Stimulated activated CD8-positive, alpha-beta memory T cell treated with anti-CD3 and anti-CD28 coated beads, Interleukin-4, amount 100 ng/mL, for 48 hours (primary cell): ENCODE measurements at places on chromosomes 6 and 20.

- no peak for DNase-seq
Observed at GRCh38 chr20:4406627-4407026, 315.1 kb upstream of the PRND start.

GRCh38 chr6:39327507-39327906 is 5.0 kb upstream of the KCNK16 start:
- no peak for DNase-seq

DNA sequence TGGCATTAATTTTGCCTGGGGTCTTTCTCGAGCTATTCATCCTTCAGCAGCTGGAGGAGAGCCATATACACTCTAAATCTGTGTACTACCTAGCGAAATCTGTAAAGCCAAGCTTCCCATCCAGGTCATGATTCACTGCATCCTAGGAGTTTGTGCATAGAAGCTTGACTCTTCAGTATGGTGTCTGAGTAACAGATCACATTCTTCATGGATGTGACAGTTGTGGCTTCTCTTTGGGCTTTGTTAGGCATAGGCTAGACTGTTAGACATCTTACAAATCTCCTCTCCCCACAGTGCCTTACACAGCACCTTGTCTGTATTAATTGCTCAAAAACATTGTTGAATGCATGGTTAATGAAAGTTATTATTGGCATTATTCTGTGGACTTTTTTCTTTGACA is 177.0 kb downstream of the EYA4 start:
- no peak for DNase-seq

DNA sequence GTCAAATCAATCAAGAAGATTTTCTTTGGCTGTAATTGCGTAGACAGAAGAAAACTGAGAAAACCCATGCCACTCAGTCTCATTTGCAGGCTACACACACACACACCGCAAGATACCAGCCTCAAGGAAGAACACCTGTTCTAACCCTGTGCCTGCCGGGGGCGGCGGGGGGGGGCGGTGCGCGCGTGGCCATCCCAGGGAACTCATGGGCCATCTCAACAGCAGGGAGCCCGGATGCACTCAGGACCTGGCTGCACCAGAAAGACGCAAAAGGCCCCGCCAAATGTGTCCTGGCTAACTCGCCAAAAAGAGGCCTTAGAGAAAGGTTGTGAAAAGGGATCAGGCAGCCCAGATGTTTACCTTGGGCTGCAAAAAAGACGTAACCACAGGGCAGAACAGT is 2.1 kb downstream of the B3GAT2 start:
- no peak for DNase-seq

DNA sequence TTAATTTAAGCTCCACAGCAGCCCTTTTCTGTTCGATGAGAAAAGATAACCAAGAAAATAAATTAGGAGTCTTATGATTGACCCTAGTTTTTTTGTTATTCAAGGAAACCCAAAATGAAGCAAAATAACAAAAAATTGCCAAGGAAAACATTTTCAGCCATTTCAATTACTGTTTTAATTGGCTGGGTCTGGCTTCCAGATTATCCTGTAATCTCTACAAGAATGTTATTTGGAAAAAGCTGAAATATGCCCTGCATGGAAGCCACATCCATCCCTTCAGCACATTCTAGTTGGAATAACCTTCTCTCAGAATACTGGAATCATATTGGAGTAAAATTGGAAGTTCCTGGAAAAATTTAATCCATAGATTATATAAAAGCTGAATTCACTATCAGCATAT is 191.1 kb upstream of the CCN2 start:
- DNase-seq: no peak

DNA sequence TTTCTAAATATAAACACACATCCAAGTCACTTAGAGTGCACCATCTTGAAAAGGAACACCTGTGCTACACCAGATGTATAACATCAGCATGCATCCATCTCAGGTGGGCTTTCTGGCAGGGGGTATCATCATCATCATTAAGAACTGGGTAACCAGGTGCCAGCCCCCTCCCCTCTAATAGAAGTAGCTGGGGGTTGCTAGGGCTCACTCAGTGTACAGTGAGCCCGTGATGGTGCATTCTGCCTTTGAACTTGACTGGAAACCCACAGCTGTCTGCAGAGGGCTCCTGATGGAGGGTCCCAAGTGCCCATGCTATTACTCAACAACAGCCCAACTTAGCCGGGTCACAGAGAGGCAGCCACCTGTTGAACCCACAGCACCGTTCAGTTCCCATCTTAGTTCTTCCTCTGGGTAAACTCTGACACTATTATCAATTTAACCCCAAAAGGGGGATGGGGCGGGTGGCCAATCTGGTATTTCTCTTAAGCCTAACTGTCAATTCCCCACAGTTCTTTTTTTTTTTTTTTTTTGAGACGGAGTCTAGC is 32.7 kb upstream of the CCND3 start:
- peak; percentile 25 for DNase-seq

DNA sequence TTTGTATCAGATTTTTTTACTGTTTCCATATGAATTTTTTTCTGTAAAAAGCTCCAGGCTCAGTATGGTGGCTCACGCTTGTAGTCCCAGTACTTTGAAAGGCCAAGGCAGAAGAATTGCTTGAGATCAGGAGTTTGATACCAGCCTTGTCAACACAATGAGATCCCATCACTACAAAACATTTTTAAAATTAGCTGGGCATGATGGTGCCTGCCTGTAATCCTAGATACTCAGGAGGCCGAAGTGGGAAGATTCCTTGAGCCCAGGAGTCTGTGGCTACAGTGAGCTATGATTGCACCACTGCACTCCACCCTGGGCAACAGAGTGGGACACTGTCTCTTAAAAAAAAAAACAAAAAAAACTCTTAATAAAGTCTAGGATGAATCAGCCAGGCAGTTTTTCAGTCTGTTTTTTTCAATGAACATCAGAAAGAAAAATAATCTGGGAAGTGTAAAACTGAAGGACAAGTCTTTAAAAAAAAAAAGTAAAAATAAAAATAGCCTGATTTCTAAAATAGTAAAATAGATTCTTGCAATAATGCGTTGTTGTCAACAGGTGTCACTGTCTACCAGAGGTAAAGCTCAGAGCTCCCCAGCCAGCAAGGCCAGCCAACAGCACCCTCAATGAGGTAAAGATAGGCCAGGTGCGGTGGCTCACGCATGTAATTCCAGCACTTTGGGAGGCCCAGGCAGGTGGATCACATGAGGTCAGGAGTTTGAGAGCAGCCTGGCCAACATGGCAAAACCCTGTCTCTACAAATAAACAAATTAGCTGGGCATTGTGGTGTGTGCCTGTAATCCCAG is 9.3 kb upstream of the ATG5 start:
- DNase-seq: peak; percentile 58

DNA sequence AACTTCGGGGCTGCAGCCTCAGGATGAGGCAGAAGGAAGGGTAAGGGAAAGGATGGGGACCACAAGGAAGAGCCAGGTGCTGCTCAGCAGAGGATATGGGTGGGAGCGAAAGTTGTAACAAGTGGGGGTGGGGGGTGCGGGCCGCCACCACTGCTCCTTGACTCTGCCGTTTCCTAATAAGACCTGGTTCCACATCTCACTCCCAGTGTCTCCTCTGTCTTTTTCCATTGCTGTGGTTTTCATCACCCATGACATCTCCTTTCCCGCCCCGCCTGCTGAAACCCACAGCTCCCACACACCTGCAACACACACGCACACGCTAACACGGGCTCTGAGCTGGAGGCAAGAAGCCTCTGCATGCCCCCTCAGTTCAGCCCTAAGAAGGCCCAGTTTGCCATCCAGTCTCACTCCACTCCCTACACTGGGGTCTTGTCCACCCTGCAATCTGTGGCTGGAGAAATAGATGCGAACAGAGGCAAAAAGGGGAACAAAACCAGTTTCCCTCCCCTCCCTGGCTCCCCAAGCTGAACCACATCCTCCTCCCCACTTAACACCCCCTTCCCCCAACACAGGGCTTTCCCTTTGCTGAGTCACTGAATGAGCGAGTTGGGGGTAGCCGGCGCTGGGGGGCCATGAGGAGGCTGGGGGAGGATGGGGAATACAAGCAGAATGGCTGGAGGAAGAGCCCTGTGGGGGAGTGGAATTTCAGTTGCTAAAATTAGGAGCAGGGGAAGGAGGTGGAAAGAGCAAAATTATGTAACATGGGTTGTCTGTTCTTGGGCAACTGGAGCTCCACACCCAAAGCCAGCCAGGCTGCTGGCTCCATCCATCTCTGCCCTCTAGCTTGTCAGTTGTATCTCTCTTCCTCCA is 11.5 kb downstream of the NFKBIL1 start:
- DNase-seq: peak; percentile 77

DNA sequence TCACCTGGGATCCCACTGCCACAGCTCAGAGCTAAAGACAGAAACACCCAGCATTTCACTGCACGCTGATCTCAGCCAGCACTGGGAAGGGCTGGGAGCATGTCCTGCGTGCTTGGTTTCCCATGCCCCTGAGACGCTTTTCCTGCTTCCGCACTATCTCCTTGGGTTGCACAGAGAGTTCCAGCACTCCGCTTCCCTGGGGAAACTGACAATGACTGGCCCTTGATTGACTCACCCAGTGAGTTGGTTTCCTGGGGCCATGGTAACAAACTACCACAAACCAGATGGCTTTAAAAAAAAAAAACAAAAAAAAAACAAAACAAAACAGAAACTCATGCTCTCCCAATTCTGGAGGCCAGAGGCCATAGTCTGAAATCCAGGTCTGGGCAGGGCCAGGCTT is 14.8 kb upstream of the MAS1L start:
- no peak for DNase-seq

GRCh38 chr6:125821825-125822281 is 31.1 kb downstream of the NCOA7 start:
- no peak for DNase-seq

GRCh38 chr6:155341130-155341828 is 27.0 kb upstream of the TFB1M start:
- DNase-seq: no peak

DNA sequence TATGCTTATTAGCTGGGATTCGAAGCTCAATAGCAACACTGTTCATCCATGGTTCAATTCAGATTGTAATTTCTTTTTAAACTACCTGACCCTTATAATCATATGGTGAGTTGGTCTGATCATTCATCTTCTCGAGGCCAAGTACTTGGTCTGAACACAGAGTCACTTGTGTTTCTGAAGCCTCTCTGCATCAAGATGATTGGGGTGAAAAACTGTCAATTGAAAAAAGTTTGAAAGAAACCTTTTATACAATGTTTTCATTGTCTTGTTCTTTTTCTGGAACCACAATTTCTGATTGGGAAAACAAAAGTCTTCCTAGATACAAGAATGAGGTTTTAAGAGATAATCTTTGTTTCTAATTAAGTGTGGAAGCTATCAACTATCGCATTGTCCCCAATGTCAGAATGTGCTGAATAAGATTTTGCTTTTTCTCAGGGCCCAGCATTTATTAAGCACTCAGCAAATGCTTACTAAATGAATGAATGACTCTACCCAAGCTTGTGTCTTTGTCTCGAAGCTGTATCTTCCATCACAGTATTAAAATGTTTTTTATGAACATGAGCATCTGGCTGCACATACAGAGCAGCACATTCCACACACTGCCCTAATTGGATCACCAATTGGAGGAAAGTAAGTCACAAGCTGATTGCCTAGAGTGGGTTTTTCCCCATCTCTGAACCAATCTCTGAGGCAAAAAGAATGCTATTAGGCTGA is 45.0 kb upstream of the MOXD1 start:
- no peak for DNase-seq

DNA sequence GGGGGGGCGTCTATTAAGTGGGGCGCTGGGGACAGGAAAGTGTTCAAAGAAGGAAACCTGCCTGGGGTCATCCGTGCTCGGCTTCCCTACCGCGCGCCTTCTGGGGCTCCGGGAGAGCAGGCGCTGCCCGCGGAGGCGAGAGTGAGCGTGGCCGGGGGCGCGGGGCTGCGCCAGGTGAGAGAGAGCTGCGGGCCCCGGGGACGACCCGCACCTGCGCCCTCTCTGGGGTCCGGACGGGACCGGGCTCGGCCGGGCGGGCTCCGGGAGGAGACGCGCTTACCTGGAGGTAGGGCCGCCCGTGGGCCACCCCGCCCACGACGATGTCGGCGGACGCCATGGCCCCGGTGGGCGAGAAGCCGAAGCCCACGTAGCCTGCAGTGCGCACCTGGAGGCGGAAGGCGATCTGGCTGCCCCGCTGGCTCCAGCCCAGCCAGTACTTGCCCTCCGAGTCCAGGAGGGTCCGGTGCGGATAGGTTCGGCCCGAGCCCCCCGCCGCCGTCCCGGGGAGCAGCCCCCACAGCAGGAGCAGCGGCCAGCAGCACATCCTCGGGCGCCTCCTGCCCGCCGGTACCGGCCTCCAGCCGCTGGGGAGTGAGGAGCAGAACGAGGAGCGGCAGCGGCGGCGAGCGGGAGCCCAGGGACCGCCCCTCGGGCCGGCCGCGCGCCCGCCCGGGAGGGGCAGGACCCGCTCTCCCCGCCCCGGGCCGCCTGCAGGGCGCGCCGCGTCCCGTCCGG is at the start of gene MOXD1:
TSS of gene MOXD1 (minus strand) at position 593 of the 735 bp plus-strand sequence. CDS start at position 544, 49 bp downstream.
- no peak for DNase-seq

GRCh38 chr6:144066741-144067484 is 28.5 kb downstream of the SF3B5 start:
- DNase-seq: peak; percentile 49

- no peak for DNase-seq
Observed at GRCh38 chr20:3237011-3237957, 1.7 kb downstream of the SLC4A11 start.

- no peak for DNase-seq
Observed at GRCh38 chr6:78953798-78954197, 86.4 kb downstream of the IRAK1BP1 start.

DNA sequence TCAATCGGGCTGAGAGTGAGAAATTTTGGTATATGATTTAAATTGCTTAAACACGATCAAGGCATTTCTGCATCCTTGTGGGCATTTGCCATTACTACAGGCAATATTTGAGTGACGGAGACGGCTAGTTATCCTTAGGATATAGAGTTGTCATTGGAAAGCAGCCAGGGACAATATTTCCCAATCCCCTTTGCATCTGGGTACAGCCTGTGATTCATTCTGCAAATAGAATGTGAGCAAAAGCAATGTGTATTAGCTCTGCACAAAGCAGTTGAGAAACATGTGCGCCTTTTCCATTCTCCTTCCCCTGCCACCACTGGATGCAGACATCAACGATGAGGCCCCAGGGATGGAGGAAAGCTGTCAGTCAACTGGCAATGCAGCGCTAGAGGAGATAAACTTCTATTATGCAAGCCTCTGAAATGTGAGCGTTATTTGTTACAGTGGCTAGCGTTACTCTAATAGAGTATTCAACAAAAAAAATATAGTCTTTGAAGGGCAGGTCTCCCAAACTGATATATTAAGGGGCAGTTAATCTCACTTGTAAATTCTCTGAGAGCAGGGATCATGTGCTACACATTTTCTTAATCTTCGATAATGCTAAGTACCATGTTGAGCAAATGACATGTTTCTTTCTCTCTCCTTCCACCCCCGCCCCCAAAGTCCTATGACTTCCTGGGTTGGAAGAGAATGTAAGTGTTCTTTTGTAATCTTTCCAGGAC is 37.1 kb upstream of the NCOA3 start:
- no peak for DNase-seq

DNA sequence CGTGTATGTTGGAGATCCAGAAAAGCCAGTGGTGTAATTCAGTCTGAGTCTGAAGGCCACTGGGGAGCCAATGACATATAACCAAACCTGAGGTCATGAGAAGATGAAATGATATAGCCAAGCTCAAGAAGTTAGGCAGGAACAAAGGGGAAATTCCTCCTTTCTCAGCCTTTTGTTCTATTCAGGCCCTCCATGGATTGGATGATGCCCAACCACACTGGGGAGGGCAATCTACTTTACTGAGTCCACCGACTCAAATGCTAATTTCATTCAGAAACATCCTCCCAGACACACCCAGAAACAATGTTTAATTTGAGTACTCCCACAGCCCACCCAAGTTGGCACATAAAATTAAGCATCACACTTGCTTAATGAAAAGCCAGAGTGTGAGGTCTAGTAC is 183.6 kb downstream of the GJA1 start:
- DNase-seq: no peak
